ENCODE measurements at places on chromosomes 4 and X.

GRCh38 chr4:144313370-144313769, 172.9 kb upstream of the GYPA start:
- no peak for DNase-seq

DNA sequence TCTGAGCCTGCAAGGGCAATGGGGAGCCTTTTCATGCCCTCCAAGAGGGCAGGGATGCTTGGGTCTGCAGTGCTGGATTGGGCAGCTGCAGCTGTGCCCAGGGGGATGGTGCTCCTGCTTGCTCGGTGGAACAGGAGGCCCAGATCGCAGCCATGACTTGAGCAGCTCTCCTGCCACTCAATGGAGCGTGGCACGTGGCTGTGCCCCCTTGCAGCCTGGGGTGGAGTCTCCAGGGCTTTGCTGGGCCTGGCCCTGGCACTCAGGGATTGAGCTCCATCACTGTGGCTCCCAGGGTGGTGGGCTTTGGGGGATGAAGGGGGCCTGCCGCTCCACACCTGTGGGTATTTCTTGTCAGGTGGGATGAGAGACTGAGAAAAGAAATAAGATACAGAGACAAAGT, 53.4 kb upstream of the IBSP start:
- DNase-seq: no peak

DNA sequence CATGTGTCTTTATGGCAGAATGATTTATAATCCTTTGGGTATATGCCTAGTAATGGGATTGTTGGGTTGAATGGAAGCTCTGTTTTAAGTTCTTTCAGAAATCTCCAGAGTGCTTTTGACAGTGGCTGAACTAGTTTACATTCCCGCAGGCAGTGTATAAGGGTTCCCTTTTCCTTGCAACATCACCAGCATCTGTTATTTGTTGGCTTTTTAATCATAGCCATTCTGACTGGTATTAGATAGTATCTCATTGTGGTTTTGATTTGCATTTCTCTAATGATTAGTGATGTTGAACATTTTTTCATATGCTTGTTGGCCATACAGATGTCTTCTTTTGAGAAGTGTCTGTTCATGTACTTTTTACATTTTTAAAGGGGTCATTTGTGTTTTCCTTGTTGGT, 129.8 kb downstream of the TBCK start:
- DNase-seq: no peak

DNA sequence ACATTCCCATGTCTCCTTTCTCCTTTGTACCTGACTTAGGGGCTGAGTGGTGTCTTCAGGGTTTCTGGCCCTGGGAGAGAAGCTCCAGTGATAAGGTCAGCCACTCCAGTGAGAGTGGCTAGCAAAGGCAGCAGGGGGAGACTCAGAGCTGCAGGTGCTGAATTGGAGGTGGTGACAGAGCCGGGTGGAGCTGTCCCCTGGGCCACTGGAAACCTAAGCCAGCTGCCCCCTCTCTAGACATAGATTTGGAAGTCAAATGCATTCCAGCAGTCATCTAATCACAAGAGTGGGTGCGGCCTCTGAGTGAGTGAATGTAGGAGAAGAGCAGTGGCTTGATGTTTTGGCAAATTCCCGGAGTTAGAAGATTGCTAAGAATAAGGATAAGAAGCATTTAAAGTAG, 28.5 kb downstream of the TRIM2 start:
- no peak for DNase-seq

DNA sequence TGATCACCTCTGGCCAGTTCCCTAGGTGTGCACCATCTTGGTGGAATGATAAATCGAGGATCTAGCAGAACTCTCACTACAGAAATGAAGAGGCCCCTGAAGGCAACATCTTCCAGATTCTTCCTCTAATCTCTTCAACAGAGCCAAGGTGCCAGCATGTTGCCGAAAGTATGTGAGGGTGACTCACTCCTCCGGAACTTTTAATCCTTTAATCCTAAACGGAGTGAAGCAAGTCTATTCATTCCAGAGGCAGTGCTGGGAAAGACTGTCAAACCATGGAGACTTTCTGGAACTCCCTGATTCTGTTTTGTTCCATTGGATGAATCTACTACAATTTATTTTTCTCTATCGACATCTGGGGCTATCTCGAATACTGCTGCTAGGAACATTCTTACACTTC, 68.7 kb downstream of the SUPT20HL2 start:
- DNase-seq: no peak

DNA sequence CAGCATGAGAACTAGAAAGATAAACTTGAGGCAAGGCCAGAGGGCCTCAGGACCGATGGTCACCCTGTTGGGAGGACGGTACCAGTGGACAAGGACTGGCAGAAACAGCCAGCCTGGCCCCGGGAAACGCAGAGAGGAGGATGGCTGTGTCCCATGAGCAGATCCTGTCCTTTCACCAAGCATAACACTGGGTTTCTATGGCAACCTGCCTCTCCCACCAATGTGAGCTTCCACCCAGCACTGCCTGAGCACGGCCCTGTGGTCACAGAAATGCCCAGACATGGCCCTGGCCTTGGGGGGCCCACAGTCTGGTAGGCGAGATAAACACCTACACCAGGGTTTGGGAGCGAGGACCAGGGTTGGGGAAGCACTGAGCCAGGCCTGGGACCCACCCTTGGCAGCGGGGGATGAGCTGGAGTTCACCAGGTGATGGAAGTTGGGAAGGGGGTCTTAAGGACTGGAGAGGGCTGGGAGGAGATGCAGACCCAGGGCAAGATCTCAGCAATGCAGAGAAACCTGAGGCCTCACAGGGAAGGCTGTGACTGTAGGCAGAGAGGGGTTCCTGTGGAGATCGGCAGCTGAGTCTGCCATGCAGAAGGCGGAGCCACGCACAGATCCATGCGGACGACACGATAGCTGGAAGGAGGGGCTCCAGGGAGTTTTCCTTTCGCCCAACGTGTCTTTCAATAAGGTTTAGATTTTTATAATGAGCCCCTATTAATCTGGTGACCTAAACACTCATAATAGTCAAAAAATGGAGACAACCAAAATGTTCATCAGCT, 32.7 kb upstream of the CRMP1 start:
- no peak for DNase-seq

DNA sequence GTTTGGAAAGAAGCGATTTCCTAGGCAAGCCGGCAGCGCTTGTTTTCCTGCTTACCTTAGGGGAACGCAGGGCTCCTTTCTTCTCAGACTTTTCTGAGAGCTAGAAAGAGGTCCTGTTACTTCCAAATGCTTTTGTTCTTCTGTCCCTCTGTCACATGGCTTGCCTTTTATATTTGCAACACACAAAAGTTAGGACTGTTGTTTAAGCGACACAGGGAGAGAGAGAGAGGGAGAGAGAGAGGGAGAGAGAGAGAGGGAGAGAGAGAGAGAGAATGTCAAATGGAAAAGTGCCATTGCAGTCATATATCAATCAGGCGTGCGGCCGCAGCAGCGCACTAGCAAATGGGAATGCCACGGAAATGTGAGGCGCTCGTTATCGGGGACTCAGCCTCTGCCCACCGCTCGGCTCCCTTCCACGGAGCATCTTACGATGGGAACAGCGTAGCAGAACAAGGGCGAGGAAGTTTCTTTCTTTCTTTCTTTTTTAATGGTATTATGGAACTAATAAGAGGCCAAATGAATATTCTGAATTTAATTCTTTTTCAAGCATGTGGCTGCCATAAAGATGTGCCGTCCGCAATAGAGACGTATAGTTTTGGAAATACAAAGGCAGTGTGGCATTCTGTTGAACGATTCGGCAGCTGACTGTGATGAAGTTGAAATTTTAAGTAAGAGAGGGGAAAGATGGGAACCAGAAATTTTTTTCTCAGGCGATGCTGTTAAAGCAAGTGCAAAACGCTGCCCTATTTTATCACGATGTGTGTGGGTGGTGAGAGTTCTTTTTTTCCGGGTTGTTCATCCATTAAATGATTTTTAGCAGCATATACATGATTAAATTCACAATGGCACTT, at the start of gene NDP:
Gene NDP, minus strand, starts transcription at position 142 of the 851 bp plus-strand sequence. CDS start 14,745 bp downstream, outside the sequence.
- DNase-seq: no peak

DNA sequence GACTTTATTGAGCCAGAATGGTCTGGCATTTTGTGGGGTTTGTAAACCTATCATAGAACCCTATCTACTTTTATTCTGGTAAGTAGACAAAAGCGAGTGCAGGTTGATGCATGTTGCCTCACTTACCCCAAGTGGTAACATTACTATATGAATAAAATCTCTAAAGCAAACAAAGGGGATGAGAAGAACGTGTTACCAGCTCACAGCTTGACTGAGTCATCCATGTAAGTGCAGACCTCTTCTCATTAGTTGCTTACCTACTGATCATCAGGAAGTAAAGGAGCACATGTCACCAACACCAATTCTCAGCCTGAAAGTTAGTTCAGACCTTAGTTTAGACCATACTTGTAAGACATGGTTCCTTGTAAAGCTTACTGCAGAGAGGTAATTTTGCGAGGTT, 1328.3 kb downstream of the C4orf33 start:
- no peak for DNase-seq

GRCh38 chr4:110640576-110640975, 17.7 kb upstream of the PITX2 start:
- no peak for DNase-seq

GRCh38 chr4:28966982-28967381, 1753.2 kb upstream of the PCDH7 start:
- no peak for DNase-seq

GRCh38 chr4:81460191-81460701, 11.5 kb downstream of the RASGEF1B start:
- DNase-seq: no peak

GRCh38 chrX:51893931-51894696, 691 bp downstream of the MAGED1 start:
- no peak for DNase-seq

DNA sequence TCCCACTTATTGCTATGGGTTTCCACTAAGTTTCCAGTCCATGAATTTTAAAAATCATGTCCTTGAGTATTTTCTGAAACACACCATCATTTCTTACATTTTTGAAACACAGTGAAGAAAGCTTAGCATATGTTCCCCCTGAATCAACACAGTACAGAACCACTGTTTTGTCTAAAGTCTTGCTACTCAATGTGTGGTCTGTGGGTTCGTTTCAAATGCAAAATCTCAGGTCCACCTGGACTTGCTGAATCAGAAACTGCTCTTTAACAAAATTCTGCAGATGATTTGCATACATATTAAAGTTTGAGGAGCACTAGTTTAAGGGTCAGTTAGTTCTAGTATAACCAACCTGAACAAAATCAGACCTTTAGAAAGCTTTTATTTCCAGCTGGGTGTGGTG, 60.4 kb downstream of the SUPT20HL2 start:
- no peak for DNase-seq

- no peak for DNase-seq
These were observed 195.4 kb upstream of the HHIP start for GRCh38 chr4:144450526-144450925.

DNA sequence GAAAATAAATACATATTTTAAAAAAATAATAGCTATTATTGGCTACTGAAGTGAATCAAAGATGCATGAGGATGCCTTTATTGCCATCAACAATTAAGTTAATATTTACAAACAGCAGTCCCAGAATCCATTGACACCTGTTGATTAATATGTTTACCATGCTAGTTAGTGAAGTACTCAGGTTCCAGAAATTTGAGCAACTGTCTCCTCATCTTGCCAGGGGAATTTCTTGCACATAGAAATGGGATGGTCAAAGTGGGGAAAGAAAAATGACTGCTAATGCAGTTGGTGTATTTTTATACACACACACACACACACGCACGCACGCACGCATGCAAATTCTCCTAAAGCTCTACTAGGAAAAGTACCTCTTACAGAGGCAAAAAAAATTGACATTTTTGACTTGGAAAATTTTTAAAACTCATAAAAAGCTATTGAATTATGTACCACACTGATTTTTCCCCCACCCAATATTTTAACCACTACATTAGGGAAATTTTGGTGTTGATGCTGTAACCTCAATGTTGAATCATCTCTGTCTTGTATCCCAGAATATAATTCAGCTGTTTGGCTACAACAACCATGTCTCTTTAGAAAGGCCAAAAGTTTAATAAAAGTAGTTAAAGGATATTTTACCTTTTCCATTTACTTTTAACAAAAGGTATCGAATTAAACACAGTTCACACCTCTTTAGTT, 105.3 kb upstream of the TMEM150C start:
- DNase-seq: no peak

DNA sequence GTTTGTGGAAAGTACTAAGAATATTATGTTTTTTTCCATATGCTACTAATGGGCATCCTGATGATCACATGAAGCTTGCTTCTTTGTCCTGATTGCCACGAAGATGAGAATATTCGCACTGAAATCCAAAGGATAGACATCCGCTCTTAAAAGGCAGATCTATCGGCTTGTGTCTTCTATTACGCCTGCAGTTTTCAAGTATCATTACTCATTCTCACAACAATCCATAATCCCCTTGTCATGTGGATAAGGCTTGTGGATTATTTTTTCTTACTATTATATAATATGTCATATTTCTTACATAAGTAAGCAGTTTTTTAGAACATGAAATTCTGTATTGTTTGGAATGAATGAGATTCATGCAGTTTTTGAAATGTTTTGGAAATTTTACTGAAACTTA, 62.8 kb downstream of the KCNIP4 start:
- no peak for DNase-seq

- no peak for DNase-seq
These were observed 7.7 kb downstream of the CCNQ start for GRCh38 chrX:153590961-153591956.

- no peak for DNase-seq
These were observed 51.7 kb upstream of the OTUD4 start for GRCh38 chr4:145231906-145232700.

DNA sequence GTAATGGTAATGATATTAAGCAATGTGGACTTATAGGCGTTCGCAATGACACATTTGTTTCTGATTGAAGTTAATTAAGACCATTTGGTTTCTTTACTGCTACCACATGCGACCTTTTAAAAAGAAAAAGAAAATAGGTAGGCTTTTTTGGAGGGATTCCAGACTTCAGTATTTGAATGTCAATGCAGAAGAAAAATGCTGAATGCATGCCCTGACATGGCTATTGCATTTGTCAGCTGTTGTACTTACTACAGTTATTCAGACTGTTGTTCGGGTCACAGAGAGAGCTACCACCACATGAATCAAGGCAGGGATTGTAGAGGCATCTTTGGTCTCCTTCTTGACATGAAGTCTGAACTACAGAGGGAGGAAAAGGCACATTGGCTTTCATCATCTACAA, 163.7 kb downstream of the CORIN start:
- no peak for DNase-seq

DNA sequence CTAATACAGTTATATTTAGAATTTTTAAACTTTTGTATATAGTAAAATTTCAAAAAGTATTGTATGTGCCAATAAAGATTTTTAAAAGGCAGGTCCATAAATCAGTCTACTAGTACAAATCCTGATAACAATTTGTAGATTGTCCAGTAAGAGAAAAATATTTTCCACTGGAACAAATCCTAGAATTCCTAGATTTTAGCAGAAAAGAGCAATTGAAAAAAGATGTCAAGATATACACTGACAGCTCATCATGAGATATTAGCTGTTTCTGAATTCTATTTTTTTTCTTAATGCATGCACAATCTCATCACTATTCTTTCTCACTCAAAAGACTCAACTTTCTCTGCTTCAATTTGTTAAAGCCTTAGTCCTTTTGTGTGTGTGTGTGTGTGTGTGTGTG, 289.2 kb upstream of the MAD2L1 start:
- DNase-seq: no peak
